ENCODE measurements at places on chromosomes 3 and 15. TPM values are rescaled to one million over a fixed set of nuclear protein-coding genes. Genes with fewer than 3 reads are reported as not detected.

Gene PAQR9
- not detected for total RNA-seq

DNA sequence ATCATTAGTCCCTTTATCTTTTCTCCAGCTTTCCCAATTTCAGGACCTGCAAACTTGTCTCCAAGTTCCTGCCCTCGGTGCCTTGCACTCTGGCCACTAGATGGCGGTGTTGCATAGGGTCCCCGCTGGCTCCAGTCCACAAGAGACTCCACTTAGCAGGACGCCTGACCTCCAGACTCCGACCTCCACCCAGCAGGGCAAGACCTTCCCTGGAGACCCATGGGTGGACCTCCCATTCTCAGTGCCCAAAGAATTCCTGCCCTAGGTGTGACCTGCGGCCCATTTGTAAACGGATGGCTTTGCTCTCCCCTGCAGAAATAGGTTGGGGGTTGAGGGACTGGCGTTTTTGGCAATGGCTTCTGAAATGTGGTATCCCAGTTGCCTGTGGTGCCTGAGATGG is 82.6 kb downstream of the LSM3 start:
- DNase-seq, result peak; percentile 87

DNA sequence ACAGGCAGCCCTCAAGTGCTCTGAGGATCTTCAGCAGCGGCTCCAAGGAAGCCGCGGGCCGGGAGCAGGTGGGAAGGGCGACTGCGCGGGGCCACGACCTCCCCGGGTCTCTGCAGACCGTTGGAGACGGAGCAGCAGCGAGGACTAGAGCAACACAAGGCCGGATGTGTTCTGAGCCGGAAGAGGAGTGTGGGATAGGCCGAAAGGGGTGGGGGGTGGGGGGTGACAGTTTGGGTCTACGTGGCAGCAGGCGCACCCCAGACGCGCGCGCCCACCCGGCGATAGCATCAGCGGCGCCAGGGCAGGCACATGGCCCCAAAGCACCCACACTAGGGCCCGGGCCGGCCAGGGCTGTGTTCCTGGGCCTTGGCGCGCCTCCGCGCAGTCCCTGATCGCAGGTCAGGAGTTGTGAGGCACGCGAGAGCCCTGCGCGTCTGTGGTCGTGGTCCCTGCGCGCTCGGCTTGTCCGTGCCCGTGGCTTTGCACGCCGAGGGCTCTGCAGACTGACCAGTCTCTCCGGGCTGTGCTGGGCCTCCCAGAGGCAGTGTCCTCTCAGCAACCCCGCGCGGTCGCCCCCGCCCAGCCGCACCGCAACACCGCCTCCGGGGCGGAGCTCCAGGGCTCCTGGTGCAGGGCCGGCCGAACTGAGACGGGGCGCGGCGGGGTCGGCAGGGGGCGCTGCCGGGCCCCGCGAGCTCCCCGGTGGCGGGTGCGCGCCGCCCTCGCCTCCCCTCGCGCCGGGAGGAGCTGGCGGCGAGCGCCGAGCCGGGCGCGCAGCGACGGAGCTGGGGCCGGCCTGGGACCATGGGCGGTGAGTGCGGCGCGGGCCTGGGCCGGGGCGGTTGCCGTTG is at the start of gene PXYLP1:
Gene PXYLP1 (plus strand): TSS at position 725 of the 851 bp plus-strand sequence. CDS start 28,351 bp downstream, outside the sequence.
- peak; percentile 89 for DNase-seq

Gene HTR3E
- not detected for total RNA-seq

- DNase-seq, result peak; percentile 54
Observed at GRCh38 chr3:100634493-100635272, 25.3 kb downstream of the ADGRG7 start.

DNA sequence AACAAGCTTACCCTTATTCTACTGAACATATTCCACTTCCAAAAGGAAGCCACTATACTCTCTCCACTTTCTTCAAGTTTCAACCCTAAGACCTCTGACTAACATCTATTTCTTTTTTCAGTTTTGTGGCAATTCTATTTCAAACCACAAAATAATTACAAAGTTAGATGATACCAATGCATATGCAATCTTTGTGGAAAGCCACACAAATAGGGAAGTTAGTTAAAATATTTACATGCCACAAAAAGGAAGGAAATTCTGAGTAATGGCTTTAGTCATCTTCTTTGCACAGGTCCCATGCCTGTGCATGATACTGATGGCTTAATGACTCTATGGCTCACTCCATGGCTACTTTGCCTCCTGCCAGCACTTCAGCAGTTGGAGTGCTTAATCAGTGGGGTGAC is 57.0 kb upstream of the MCTP2 start:
- DNase-seq, result no peak

DNA sequence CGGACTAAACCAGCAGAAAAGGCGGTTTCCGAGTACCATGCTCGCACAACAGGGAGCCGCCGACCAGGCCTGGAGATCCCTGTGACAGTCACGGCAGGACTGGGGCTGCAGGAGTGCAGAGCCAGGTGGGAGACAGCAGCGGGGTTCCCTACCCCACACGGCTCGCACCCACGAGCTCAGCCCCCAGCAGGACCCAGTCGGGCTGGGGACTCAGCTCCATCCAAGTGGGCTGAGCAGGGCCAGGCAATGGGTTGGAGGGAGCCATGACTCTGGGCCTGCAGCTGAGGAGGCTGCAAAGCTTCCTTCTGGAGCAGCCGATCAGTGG is 15.8 kb downstream of the XXYLT1 start:
- DNase-seq, result no peak

Gene PROK2
- not detected for total RNA-seq

DNA sequence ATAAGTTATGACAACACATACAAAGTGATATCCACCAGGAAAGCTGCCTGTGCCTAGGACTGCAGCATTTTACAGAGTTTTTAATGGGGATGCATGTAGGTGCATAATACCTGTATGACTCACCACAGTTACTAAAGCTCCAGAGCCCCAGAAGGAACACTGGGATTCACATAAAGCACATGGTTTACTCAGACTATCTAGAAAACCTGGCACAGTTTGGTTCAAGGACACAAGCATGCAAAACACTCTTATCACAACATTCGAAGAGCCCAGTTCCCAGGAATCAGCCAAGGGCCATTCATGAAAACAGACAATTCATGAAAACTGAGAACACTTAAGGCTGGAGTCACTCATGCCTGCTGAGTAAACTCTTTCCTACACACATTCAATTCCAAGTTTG is 261.0 kb downstream of the PYDC2 start:
- DNase-seq, result peak; percentile 7

Gene MAP6D1
- total RNA-seq, result 1.7 TPM

DNA sequence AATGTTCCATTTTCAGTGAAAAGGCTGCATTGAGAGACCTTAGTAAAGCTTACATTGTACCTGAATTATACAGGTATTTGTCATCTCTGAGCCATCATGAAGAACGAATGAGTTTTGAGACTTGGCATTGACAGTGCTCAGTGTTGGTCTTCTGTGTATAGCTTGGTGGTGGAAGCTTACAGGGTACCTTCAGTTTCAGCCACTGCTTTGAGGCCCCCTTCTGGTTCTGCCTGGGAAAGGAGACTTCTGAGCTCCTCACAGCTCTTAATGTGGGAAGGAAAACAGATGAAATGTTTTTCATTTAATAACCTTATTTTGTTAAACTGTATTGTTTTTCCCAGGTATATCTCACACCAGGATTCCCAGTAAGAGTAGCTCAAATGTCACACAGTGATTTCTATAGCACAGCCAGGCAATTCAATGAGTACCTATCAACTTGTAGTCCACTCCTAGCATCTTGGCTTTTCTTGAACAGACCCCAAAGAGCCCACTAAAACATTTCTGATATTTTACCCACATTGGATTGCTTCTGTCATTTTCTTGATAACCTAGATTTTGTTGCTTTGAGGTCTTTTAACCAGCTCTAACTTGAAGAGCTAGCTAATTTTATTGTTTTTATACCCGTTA is 5.6 kb downstream of the SERPINI1 start:
- peak; percentile 54 for DNase-seq

- DNase-seq, result no peak
Observed at GRCh38 chr3:10977892-10978510, 14.5 kb upstream of the SLC6A1 start.

DNA sequence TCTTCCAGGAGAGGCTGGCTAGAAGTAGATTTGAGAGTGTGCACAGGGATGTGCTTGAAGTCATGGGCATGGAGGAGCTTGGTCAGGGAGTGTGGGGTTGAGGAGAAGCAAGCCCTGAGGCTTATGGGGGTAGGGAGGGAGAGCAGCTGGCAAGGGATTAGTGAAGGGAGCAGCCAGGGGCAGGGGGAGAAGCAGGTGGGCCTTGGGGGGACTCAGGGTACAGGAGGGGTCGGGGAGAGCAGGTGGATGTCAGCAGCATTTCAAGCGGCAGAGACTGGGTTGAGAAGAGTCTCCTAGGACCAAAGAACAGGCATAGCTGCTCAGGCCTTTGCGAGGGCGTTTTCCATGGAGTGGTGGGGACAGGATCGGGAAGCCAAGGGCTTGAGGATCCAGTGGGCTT is 3.4 kb upstream of the LMAN1L start:
- DNase-seq, result no peak

Gene ARMC8
- total RNA-seq, result 42.1 TPM

DNA sequence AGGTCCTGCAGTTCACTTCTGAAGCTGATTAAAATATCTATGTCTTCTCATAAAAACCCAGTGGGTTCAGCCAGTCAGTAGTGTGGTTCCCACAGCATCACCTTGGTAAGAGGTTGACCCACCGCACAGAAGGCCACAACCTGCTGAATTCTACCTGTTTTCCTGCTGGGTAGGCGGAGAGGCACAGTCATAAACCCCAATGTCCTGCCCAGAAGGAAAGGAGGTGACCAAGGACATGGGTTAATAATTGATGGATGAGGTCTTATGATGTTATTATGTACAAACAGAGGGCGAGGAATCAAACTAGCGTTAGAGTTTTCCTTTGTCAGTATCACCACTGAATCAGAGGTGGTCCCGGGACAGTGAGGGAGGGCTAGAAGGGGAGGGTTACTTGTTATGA is 27.8 kb downstream of the CA12 start:
- DNase-seq, result no peak

Gene C3orf20
- total RNA-seq, result not detected

- no peak for DNase-seq
Observed at GRCh38 chr15:61157933-61158332, 71.2 kb downstream of the RORA start.

DNA sequence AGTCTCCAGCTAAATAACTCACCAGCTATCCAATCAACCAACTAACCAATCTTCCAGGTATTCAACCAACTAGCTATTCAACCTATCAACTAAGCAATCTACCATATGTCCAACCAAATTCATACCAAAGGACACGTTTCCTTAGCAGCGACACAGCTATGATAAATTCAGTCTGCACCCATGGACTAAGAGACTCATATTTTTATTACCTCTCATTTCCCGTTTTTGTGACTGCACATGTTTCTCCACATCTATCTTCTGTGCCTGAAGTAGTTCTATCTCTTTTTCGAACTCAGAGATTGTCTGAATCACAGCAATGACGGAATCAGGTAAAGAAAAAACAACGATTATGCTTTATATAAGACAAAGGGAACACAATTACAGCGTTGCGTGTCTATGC is 34.0 kb upstream of the GNB5 start:
- DNase-seq, result no peak

Gene NAALADL2
- total RNA-seq, result 0.20 TPM

Gene LRRC3B
- total RNA-seq, result not detected

GRCh38 chr3:34292605-34293300 is 494.3 kb downstream of the PDCD6IP start:
- no peak for DNase-seq

Gene GP5
- total RNA-seq, result under 0.01 TPM

DNA sequence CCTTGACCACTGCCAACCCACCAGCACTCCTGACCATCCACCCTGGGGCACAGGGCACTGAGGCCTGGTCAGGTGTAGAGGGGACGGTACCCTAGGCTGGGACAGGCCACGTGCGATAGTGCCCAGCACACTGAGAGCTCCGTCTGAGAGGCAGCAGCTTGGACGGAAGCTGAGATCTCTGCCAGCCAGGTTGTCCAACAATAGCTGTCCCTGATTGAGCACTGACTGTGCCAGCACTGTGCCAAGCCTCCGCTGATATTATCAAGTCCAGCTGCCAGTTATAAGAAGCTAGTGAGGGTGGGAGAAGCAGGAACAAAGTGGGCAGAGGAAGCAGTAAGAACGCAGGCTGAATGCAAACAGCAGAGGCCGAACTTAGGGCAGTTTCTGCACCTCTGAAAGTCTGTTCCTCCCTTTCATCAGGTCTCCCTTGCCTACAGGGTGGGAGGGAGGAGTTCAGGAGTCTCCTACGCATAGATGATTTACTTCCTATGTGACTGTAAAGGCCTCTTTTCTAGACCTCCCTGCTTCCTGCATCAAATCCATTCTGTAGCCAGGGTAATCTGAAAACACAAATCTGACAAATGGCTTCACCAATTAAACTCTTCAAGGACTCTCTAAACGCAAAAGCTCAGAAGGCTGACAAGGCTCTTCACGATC is 29.7 kb downstream of the MRPS11 start:
- no peak for DNase-seq

Gene C2CD4B
- total RNA-seq, result 45.6 TPM

DNA sequence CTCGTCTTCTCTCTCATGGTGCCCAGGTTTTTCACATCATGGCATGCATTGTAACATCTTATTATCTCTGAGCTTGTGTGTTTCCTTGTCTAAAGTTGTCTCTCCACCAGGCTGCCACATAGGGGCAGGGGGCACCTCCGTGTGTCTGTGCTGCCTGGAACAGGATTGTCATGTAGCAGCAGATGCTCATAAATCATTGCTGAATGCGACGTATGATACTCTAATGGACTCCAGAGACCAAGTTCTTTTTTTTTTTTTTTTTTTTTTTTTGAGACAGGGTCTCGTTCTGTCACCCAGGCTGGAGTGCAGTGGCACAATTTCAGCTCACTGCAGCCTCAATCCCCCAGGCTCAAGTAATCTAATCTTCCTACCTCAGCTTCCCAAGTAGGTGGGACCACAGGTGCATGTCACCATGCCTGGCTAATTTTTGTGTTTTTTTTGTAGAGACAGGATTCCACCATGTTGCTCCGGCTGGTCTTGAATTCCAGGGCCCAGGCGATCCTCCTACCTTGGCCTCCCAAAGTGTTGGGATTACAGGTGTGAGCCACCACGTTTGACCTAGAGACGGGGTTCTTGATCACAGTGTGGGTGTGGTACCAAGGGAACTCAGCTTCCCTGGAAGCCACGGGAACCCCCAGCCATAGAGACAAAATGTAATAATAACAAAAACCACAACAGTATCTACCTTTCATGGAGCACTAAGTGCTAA is 4.7 kb upstream of the DNASE1L3 start:
- no peak for DNase-seq

Gene KNG1
- total RNA-seq, result not detected

DNA sequence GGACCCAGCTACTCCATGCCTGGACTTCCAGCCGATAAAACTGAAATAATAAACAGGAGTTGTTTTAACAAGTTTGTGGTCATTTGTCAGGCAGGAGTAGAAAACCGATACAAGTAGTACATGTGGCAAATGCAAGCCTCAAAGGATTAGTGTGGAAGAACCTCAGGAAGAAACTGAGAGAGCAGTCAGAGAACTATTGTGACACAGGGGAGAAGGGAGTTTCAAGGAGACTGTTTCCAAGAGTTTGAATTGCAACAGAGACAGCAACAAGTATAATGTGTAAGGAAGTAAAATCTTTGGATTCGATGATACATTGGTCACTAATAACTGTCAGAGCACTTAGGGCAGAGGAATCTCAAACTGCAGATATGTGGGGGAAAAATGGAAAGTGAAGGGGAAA is 450.6 kb upstream of the ARHGEF26 start:
- no peak for DNase-seq

Gene ATP10A
- not detected for total RNA-seq

Measured in lung microvascular endothelial cell (primary cell).